ENCODE measurements at places on chromosomes 4 and X.

DNA sequence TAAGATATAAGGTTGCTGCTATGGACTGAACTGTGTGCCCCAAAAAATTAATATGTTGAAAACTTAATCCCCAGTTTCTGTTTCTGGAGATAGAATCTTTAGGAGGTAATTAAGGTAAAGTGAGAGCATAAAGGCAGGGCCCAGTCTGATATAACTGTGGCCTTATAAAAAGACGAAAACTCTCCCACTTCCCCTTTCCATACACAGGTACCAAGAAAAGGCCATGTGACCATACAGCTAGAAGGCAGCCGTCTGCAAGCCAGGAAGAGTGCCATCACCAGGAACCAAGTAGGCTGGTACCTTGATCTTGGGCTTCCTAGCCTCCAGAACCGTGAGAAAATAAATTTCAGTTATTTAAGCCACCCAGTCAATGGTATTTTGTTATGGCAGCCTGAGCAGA, 550.3 kb downstream of the SMARCA1 start:
- no peak for DNase-seq

DNA sequence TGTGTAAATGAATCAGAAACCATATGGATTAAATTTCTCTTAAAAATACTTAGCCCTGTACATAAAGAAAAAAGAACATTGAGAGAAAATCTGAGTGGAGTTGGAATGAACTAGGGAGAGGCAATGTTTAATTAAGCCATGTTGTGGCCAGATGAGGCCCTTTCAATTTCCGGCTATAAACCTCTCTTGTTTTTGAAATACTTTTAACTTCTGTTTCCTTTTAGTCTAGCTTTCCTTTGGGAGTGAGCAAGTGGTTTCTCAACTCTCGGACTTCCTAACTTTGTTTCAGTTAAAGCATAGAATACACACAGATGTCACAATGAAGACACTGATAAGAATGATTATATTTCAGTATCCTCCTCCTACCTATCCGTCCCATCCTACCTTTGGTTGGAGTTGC, 197.2 kb downstream of the ARHGAP24 start:
- no peak for DNase-seq

GRCh38 chrX:19848110-19848509, 39.3 kb downstream of the SH3KBP1 start:
- no peak for DNase-seq

GRCh38 chr4:37487668-37488067, 198.5 kb downstream of the RELL1 start:
- no peak for DNase-seq

GRCh38 chr4:4783847-4784246, 75.6 kb upstream of the MSX1 start:
- no peak for DNase-seq

GRCh38 chr4:74230902-74231499, 73.1 kb downstream of the MTHFD2L start:
- no peak for DNase-seq

- no peak for DNase-seq
Observed at GRCh38 chr4:150769248-150769647, 187.3 kb downstream of the MAB21L2 start.

DNA sequence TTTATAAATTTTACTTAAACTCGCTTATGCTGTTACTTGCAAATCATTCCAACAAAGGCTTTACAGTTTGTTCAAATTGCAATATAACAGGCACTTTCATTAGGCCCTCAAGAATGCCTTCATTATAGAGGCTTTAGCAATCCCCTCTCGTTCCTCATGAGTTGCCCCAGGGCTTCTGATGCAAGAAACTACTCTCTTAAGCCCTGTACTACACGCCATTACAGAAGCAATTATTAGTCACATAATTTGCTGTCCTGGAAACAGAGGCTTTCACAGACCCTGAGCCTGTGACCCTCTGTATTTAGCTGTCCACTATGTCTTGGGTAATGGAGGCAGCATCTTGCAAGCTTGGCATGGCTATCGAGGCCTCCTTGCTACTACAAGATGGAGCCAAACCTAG, 965.9 kb upstream of the DIAPH2 start:
- DNase-seq = no peak

GRCh38 chr4:6767748-6768538, 14.6 kb upstream of the KIAA0232 start:
- DNase-seq = no peak

- no peak for DNase-seq
Observed at GRCh38 chrX:9320940-9321339, 143.9 kb upstream of the TBL1X start.

- no peak for DNase-seq
Observed at GRCh38 chr4:156654410-156654809, 317.2 kb downstream of the PDGFC start.

DNA sequence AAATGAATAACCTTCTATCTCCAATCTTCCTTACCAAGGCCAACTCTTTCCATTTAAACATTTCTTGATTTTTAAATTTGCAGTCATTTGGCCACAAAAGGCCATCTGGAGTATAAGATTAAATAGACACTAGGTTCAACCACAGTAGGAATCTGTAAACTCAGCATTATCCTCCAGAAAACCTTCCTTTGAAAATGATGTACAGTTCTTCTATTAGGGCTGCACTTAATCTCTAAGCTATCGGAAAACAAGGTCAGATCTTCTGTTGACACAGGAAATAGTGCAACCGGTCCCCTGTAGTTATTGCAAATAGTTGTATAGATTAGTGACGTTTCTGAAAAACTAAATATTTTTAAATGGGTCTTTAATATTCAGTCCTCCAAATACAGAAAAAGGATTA, 359.0 kb upstream of the ATOH1 start:
- DNase-seq = no peak

DNA sequence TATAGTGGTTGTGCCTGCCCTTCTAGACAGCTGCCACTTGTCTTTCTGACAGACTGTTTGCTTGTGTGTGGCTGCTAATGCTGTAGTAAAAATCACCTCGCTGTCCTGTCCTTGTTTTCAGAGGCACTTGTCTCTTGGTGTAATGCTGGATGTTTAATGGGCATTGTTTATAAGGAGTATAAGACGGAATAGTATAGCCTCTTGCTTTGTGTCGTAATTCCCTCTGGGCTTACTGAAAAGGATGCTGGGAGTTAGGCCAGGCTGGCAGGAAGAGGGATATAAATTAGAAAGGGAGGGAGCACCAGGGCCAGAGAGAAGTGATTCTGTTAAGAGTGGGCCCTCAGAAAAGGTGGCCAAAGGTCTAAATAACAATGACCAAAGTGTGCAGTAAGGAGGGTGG, 29.0 kb downstream of the NHS start:
- DNase-seq = no peak

DNA sequence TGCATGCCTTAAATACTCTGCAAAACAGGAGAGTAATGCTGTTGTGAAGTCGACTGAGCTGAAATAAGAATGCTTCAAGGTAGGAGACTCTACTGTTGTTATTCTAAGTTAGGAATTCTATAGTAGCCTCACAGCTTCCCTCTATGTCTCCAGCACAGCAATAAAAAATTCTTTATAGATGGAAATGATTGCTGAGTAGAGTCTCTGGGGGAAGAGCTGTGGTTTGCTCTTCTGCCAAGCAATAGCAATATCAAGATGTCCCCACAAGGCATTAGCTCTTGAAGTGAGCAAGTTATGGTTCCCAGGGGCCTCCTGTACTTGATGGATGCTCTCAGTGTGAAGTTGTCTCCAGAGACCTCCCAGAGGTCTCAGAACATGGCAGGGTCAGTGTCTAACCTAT, 880.6 kb upstream of the FRG1 start:
- no peak for DNase-seq

GRCh38 chrX:72095370-72095769, 36.3 kb downstream of the RTL5 start:
- no peak for DNase-seq

DNA sequence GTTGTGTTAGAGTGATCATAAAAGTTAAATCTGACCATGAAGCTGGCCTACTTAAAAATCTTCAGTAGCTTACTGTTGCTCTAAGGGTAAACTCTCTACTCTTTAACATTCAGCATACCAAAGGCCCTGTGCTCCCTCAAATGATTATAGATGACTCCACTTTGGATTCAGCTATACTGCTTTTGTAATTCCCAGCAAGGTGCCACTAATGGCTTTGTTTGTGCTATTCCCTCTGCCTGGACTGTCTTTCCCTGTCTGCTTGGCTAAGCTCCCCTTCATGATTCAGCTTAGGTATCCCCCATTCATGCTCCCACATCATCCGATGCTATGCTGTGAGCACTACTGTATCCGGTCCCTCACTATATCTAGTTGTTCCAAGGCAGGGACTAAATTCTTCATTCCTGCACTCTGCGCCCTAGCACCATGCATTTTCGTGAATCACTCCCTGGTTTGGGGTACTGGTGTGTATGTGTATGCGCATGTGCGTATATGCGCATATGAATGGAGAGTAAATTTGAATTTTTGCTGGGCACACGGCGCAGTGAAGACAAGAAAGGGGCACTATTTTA, 453 bp upstream of the PBDC1 start:
- DNase-seq = no peak

DNA sequence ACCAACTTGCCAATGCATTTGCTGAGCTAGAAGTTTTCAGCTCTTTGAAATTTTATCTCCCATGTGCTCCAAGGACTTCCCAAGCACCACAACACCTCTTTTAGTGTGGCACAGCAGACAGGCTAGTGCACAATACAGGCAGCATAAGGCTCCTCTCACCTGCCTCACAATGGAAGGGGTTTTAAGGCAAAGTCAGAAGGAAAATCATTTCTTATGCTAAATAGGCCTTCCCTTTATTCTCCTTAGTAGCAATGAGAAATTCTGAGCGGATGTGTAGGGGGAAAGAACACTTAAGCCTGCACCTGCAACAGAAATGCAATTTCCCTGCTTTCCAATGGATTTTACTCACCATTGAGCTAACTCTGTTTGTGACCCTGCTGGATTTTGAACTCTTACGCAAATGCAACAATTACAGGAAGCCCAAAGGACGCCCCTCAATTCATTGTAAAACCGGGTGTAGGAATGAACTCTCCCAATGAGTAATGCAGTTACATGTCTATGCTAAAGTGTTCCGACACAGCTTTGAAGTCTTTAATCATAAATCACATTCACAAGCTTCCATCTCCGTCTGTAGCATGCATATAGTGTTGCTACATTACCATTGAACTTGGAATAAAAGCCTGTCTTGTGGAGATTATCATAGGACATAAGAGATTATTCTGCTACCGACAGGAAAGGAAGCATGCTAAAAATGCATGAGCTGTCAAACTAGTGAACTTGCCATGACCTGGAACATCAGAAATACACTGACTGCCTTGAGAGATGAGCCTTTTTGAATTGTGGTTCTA, 1084.9 kb downstream of the RPA4 start:
- no peak for DNase-seq

DNA sequence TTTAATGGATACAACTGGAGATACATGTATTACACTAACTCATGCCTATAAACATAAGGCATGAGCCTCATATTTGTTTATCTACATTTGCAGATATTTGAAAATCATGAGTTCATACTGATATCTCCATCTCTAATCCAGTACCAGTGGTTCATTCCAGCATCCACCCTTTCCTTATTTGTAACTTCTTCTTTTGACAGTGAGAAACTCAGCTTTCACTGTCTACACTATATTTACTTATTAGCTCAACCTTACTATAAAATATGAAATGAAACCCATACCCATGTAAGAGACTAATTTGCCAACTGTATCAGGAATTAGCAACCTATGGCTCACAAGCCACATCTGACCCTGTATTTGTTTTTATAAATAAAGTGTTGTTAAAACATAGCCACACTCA, 161.9 kb upstream of the GPRIN3 start:
- no peak for DNase-seq

GRCh38 chr4:113289766-113290165, 240.3 kb downstream of the ANK2 start:
- no peak for DNase-seq

DNA sequence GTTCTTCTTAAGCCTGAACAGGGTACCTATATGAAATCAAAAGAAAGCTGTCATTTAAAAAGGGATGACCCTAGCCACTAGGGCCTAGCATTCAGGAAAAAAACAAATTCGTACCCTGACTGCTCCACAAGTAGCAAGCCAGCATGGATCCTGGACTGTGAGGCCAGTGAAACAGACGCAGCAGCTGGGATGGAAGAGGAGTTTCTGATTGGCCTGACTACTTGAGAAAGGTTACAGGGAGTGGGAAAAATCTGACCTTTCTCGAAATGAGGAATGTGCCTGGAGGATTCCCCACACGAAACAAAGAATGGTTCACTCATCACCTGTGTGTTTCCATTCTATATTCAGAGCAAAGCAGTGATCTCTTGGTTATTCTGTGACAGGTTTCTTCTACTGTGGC, 87.6 kb upstream of the JADE1 start:
- DNase-seq = no peak

DNA sequence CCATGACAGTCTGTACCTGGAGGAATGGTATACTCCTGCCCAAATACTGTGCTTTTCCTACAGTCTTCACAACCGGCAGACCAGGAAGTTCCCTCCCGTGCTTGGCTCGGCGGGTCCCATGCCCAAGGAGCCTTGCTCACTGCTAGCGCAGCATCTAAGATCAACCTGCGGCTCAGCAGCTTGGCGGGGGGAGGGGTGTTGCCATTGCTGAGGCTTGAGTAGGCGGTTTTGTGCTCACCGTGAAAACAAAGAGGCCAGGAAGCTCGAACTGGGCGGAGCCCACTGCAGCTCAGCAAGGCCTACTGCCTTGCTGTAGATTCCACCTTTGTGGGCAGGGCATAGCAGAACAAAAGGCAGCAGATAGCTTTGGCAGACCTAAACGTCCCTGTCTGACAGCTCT, 152.7 kb downstream of the TEX11 start:
- DNase-seq = peak; percentile 2

- no peak for DNase-seq
Observed at GRCh38 chr4:119242417-119242816, 29.9 kb downstream of the USP53 start.

DNA sequence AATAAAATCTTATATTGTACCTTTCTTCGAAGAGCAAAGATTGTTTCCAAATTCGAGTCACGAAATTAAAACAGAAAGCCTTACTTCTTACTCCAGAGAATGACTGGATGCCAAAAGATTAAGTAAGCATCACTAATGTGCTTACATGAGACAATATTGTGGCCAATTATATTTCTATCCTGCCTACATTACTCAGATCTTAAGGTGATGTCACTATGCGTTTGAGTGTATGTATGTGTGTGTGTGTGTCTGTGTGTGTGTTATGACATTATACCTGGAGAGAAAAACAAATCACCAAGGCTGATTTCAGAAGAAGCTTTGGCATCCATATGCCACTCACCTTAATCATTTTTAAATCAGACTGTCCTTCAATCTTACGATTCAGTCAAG, 556.3 kb downstream of the PPARGC1A start:
- no peak for DNase-seq

- DNase-seq = no peak
Observed at GRCh38 chr4:2934077-2934812, 29.0 kb downstream of the NOP14 start.

DNA sequence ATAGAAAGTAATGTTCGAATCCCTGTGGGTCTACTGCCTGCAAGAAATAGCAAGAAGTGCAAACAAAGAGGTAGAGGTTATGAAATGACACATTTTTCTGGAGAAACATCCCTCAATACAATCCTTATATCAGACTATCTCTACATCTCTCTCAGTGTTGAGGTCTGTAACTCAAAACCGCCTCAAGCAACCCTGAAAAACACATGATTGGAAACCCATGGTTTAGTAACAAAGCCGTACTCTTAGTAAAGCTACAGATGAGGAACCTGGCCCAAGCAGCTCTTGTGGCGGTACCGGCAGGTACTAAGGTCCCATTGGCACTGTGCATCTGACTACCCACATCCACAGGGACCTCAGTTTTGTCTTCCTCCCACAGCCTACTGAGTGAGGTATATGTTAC, 53.9 kb downstream of the IRF2 start:
- no peak for DNase-seq

All from stimulated activated CD8-positive, alpha-beta memory T cell treated with anti-CD3 and anti-CD28 coated beads, Interleukin-4, amount 100 ng/mL, for 1 hour (primary cell).